NCI-H1092 (cell line): ENCODE measurements at places on chromosomes 12 and 14.

DNA sequence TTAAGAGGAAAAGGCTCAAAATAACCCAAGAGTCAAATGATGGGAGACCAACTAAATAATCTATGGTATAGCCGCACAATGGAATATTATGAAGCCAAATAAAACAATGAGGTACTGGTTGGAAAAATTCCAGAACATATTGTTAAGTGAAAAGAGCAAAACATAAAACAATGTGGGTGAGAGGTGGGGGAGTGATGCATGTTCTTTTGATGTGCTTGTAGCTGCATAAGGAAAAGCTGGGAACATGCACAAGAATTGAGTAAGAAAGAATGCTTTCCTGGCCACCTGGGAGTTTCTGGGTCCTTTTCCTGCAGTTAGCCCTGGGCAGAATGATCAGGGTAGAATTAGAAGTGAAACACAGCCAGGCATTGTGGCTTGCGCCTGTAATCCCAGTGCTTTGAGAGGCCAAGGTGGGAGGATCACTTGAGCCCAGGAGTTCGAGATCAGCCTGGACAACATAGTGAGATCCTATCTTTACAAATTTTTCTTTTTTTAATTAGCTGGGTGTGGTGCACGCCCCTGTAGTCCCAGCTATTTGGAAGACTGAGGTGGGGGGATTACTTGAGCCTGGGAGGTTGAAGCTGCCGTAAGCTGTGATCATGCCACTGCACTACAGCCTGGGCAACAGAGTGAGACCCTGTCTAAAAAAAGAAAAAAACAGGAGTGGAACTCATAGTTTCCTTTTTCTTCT, 7.9 kb downstream of the ABCB9 start:
- no peak for DNase-seq

GRCh38 chr14:50452296-50452695, 55.6 kb upstream of the CDKL1 start:
- DNase-seq = peak; percentile 3

DNA sequence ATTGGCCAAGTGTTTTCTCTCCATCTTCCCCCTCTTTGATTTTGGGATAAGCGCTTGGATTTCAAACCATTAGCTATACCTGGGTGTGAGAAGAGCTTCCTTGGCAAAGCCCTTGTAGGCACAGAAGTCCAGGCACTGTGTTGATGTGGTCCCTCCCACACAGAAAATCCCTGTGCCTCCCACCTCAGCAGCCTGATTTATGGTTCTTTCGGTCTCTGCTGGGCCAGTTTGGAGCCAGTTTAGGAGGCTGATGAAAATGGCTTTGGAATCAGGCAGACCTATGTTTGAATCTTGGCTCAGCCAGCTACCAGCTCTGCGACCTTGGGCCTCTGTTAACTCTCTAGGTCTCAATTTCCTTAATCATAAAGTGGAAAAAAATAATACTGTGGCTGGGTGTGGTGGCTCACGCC, 9.6 kb upstream of the IFT81 start:
- no peak for DNase-seq

DNA sequence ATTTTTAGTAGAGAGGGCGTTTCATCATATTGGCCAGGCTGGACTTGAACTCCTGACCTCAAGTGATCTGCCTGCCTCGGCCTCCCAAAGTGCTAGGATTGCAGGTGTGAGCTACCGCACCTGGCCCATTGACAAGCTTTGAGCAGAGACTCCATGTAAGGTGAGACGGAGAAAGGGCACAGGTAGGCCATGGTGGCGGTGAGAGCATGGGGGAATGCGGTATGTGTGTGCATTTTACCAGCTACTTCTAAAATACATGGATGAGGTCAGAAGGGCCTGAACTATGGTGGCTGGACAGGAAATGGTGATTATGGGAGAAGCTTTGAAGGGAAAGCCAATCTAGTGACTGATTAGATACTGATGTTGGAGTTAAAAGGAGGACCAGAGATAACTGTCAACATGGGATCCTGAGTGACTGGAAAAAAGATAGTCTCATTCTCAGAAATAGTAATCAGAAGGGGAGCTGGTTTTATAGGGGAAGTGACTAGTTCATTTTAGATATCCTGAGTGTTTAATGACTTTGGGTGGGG, 21.9 kb upstream of the PTPRB start:
- DNase-seq = no peak

DNA sequence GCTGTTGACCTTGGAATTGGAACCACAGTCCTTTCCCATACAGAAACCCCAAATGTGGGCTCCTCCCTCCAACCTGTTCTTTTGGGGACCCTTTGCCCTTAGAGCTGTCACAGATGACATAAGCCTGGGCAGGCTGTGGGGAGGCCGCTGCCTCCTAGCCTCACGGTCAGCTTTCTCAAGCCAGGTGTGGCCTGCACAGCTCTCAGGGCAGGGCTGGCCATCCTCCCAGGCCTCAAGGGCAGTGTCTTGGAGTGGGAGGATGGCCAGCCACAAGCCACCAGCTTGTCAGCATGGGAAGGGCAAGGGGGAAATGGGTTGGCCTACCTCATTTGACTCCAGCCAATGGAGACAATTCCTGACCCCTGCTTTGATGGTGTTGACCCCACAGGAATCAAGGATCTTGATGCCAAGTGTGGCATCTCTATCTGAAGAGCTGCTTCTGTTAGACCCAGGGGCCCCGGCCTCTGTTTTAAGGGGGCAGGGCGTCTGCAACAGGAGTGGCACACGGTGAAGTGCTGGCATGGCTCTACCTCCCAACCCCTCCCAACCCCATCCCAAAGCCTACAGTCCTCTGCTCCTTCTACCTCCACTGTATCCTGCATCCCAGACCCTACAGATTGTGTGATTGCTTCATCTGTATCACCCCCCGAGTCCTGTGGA, 11.5 kb downstream of the CBLN3 start:
- no peak for DNase-seq

GRCh38 chr12:58372298-58372697, 430.9 kb downstream of the ATP23 start:
- no peak for DNase-seq

DNA sequence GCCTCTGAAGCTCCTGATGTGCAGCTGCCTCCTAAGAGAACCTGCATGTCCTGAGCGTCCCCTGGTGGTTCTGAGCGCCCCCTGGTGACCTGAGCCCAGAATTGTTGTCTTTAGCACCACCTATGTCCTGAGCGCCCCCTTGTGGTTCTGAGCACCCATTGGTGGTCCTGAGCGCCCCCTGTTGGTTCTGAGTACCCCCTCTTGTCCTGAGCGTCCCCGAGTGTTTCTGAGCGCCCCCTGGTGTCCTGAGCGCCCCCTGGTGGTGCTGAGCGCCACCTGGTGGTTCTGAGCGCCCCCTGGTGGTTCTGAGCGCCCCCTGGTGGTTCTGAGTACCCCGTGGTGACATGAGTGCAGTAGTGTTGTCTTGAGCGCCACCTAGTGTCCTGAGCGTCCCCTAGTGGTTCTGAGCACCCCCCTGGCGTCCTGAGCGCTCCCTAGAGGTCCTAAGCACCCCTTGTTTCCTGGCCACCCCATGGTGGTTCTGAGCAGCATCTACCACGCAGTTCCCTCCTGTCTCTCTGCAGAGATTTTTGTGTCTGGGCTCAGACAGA, 782.5 kb downstream of the TMEM121 start:
- DNase-seq = no peak

DNA sequence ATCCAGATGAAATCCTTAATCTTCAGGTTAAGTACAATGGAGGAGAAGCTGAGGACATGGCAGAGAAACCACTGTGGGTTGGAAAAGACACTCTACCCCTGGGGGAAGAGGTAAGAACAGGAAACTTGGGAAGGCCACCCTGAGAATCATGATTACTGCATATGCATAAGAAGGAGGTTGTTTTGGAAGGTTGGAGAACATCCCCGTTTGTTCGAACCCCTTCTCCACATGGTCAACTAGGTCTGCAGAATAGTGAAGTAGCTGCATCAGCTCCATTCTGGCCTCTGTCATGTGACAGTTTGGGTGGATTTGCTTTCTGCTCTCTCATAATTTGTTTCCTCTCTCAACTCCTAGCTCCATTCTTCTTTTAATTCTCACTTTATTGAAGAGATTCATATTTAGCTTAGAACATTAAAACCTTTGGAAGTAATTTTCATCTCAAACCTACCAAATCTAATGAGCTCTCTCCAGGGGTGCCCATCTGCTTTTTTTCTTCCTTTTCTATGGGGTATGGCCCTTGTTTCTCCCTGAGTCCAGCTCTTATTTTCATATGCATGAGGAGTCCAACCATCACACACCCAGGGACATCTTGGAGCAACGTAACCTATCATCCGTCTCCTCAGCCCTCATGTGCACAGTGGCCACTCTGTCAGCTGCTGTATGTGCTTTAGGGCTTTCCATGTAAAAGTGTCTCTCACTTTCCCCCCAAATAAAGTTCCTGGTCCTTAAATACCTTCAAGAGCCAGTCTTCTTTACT, 820.3 kb downstream of the TMEM121 start:
- DNase-seq = no peak

DNA sequence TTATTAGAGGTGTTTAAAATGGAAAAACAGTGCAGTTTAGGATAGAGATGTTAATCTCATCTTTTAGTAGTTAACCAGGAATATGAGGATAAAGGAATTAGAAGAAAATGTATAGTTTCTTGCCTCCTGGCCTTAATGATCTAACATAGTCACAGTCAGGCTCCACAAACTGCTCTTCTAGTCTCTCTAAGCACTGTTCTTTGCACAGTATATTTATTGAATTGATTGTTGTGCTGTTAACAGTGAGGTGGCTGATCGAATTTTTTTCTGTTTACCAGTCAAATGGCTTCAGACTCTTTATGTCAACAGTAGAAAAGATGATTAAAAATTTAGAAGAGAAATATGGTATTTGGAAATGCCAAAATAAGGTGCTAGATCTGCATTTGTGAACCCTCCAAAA, 37.8 kb downstream of the ATF7IP start:
- no peak for DNase-seq

- no peak for DNase-seq
These were observed 223.0 kb downstream of the BTG1 start for GRCh38 chr12:91922674-91923073.

- DNase-seq = peak; percentile 28
These were observed 194.5 kb downstream of the TSPAN9 start for GRCh38 chr12:3271639-3272038.

GRCh38 chr14:94933486-94933885, 163.6 kb upstream of the GSC start:
- DNase-seq = no peak

DNA sequence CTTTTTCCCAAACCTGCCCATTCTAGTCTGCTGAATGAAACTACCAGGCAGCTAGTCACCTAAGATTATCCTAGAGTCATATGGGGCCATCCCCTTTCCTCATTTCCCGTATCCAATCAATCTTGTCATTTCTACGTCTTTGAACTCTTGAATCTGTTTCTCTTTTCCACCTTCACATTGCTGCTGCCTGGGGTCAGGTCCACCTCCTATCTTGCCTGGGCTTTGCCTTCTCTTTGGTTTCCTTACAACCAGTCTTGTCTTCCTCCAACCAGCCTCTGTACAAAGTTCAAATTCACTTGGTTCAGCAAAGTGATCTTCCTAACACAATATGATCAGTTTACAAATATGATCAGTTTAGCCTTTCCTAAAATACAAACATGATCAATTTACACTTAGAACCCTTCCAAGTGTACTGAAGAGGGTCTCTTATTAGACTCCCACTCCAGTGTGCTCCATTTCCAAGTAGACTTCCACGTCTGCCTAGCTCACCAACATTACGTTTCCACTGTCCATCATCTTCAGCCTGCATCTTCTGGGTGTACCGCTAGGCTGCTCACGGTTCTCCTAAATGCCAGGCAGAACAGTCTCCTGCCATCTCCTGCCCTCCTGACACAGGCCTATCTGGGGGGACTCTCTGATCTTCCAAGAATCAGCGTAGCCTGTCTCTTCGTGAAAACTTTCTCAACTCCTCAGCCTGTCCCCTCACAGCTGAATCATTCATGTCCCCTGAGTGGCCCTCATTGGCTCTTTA, 4.1 kb upstream of the ACVR1B start:
- no peak for DNase-seq

DNA sequence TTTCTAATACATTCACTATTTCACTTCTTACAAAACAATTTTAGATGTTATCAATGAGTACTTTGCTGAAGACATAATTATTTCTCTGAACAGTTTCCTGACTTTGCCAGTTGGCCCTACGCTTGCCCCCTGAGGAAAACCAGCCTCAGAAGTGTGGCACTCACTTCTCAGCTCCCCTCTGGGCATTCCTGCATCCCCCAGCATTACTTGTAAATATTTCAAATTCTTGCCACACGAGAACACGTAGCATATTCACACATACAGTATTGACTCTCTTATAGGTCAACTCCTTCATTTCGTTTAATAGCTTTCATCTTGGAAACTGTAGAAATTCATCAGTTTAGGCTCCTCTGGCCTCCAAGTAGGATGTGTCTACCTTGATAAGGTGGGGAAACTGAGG, 65.2 kb downstream of the OTX2 start:
- no peak for DNase-seq

DNA sequence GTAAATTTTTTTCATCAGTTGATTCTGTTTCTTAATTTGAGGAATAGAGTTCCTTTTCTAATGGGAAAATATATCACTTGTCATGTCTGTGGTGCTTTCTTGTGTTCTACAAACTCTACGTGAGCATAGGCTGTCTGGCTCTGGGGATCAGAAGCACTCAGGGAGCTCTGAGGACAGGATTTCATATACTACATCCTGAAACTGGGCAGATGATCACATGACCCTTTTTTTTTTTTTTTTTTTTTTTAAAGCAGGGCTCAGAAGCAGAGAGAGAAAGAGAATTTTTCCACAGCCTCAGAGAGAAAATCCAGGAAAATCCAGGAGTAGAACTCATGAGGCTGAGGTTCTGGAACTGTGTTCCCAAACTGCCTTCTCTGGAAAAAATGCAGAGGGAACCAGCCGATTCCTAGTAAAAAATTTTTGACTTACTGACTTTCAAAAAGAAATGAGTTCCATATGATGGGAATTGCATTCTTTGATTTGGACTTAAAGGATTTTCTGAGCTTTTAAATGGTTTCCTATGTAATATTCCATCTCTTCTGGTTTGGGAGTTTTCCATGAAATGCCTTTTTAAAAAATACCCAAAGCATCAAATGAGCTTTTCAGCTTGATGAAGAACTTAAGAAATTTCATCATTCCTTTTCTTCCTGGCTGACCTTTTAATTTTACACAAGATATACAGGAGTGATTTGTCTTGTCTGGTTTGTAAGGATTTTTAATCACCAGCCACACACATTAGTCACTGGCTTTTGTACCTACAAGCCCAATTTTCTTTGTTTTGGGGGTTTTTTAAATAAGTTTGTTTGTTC, 183.1 kb upstream of the HIF1A start:
- no peak for DNase-seq

GRCh38 chr14:28102001-28102400, 664.6 kb upstream of the FOXG1 start:
- DNase-seq = peak; percentile 93

- DNase-seq = no peak
These were observed 760 bp downstream of the TMEM19 start for GRCh38 chr12:71686658-71687025.
